KBM-7 (cell line): ENCODE measurements at places on chromosomes 2 and 18.

- no peak for DNase-seq
Observed at GRCh38 chr18:14940735-14941134, 192.8 kb downstream of the ANKRD30B start.

DNA sequence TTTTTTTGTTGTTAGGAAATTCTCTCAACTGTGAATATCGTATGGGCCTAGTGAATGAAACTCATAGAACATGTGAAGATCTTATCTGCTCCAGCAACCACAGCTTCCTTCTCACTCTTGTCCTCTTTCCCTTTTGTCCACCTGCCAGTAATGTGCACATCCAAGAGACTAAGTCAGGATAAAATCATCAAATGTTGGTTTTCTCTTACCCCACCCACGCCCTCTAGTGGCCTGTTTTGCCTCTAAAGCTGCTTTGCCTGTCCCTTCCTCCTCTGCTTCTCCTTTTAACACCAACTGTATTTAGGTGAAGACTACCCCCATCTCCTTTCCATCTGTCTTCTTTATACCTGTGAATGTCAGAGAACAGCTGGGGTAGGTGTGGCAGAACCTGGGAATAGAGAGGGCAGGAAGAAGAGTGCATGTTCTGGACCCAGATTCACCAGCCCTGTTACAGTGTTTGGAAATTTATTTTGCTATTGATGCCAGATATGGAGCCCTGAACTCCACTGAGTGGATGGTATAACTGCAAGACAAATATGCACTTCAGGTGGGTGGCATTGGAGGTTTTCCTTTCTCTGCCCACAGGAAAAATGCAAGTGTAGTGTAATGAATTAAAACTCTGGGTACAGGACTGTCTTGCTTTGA is 8.4 kb upstream of the MGAT5 start:
- peak; percentile 96 for DNase-seq

- DNase-seq, result no peak
Observed at GRCh38 chr18:66560094-66560493, 43.8 kb downstream of the CDH19 start.

- no peak for DNase-seq
Observed at GRCh38 chr2:241399941-241400922, 44.1 kb downstream of the FARP2 start.

GRCh38 chr2:121189011-121189410 is 96.0 kb downstream of the TFCP2L1 start:
- DNase-seq, result peak; percentile 37

DNA sequence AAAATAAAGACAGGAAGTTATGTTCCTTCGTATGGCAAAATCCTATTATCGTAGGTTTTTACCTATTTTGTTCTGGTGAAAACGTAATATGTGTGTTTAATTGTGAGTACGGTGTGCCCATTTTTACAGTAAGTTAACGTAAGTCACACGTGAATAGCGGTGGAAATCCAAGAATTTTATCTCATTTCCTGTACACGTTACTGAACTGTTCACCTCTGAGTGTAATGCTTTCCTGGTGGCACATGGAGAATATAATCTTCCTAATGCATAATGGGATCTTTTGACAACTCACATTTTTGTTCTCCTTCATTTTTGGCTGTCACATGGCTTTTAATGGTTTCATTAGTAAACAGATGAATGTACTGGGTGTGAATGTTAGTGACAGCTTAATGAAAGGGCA is 28.2 kb downstream of the BCL2L11 start:
- DNase-seq, result no peak

DNA sequence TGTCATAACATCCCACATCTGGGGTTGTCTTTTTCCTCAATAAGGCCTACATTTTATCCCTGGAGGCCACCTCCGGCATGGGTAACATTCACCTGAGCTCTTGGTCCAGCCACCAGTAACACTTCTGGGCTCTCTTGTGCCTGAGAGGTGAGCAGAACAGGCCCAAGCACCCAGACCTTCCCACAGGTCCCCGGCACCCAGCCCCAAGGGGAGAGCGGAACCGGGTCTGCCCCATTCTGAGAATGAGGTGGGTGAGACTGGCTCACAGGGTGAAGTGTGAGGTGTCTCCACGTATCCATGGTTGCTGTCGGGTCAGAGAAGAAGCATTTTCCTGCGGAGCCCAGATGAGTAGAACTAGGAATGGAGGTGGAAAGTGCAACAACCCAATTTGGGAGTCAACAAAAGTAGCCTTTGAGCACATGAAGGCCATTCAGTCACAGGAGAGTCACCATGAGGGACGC is 496.7 kb upstream of the MYT1L start:
- DNase-seq, result no peak

DNA sequence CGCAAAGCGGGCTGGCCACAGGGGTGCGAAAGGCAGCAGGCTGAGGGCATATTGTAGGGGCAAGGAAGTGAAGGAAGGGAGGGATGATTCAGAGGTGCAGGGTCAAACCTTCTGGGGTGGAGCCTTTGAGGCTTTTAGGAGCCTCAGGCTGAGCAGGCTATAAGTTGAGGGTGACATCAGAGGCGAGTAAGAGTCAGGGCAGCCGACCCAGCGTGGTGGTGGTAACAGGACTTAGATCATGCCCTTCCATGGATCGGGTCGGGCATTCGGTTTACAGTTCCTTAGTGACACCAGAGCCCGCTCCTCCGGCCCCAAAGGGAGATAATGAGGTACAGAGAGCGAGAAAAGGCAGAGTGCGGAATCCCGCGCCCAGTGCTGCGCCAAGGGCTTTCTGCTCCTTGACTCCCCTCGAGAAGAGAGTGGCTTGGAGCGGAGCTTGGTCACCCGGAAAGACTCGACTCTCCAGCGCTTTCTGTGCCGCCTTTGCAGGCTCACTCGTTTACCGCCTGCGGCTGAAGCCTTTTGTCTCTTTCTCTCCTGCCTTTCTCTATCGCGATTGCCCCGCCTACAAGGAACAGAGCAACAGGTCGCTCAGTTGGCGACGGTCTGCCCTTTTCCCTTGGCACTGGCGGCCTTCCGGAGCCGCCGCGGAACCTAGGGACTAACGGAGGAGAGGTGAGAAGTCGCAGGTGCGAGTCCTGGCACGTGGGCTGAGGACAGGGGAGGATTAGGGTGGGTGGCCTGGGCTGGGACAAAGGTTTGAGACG is 720 bp downstream of the LBX2 start:
- no peak for DNase-seq

DNA sequence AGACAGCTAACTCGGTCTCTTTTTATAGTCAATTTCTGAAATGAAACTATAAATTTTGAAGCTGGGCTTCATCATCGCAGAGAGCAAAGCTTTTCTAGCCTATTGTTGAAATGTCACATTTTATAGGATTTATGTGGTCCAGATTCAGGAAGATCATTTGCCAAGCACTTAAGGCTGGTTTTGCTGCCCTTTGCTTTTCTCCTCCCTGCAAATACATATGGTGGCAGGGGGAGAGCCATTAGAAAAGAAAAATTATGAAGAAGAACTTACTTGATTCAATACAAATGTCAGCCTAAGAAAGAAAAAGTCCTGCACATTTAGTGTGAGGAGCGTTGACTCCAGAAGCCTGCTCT is 206.9 kb upstream of the NRP2 start:
- no peak for DNase-seq

DNA sequence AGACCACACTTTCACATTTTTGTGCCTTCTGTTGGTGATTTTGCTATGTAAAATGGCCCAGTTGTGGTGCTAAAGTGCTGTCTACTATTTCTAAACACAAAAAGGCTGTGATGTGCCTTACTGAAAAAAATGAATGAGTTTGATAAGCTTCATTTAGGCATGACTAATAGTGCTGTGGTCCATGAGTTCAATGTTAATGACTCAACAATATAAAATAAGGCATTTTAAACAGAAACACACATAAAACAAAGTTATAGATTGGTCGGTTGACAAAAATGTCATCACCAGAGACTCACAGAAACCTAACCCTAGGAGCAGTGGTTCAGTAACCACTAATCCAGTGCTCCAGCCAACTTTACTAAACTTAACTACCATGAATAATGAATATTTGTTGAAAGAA is 160.0 kb downstream of the DNAH6 start:
- DNase-seq, result no peak

DNA sequence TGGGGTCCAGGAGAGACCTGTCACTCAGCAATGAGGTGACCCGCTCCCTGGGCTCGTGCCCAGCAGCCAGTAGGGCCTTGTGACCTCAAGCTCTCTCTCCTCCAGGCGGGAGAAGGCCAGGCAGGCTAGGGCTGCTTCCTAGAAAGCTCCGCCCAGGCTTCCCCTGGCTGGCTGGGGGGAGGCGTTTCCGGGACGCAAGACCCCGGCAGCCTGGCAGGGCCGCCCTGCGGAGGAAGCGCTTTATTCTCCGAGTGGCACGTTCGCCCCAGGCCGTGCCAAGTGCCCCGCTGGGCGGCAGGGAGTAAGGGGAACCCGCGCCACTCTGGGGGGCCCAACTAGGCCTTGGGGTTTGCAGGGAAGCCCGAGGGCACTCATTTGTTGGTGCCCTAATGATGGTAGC is 21.2 kb upstream of the EPAS1 start:
- peak; percentile 64 for DNase-seq

DNA sequence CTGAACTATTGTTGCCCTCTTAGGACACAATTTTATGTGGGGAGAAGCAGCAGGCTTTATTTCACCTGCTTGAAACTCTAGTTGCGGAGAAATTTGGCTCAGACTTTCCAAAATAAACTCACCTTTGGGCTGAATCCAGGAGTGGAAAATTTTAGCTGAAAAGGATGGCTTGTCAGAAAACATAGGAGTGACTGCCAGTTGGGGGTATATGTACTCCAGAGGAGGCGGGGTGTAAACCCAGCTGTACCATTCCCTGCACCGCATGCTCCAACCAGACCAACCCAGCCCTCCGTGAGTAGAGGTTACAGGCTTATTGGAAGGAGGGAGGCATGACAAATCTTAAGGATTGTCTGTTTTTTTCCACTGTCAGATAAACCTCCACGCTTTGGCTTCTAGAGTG is 53.8 kb downstream of the PRKCE start:
- no peak for DNase-seq

DNA sequence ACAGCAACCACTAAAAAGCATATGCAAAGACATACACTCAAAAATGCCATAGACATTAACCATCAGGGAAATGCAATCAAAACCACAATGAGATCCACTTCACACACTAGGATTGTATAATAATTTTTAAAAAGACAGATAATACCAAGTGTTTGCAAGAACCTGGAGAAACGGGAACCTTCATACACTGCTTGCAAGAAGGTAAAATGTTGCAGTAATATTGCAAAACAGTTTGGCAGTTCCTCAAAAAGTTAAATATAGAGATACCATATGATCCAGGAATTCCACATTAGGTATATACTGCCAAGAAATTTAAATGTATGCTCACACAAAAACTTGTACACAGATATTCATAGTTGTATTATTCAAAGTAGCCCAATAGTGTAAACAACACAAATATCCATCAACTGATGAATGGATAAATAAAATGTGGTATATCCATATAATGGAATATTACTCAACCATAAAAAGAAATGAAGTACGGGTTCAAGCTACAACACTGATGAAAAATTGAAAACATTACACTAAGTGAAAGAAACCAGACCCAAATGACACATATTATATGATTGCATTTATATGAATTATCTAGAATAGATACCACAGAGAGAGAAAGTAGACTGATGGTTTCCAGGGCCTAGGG is 14.7 kb upstream of the CHMP3 start:
- no peak for DNase-seq
